ENCODE measurements at places on chromosomes 16 and 17. TPM values are rescaled to one million over a fixed set of nuclear protein-coding genes. Genes with fewer than 3 reads are reported as not detected.

The KRT15 gene
- not detected for total RNA-seq

The ITGB4 gene
- 0.54 TPM for total RNA-seq

The NPIPB9 gene
- 1.2 TPM for total RNA-seq

The ITGAD gene
- total RNA-seq, result not detected

The OR1A1 gene
- not detected for total RNA-seq

The OR4D1 gene
- not detected for total RNA-seq

The ASGR2 gene
- total RNA-seq, result 0.41 TPM

The FZD2 gene
- total RNA-seq, result 12.9 TPM

The KRTAP4-9 gene
- not detected for total RNA-seq

The ENPP7 gene
- total RNA-seq, result not detected

The CD79B gene
- 3.4 TPM for total RNA-seq

The CLEC16A gene
- total RNA-seq, result 58.1 TPM

The MYADML2 gene
- total RNA-seq, result not detected

The C17orf113 gene
- 1.6 TPM for total RNA-seq

The KRT20 gene
- total RNA-seq, result not detected

The TMEM235 gene
- total RNA-seq, result 21.1 TPM

The RHBDL3 gene
- 1.7 TPM for total RNA-seq

The PIGL gene
- total RNA-seq, result 23.1 TPM

The SOX8 gene
- total RNA-seq, result 4.3 TPM

The AIPL1 gene
- total RNA-seq, result not detected

The LGALS9B gene
- total RNA-seq, result not detected

The SMG1 gene
- 70.1 TPM for total RNA-seq

The DNAJA3 gene
- total RNA-seq, result 32.0 TPM

The AMFR gene
- 90.7 TPM for total RNA-seq

The KRT32 gene
- not detected for total RNA-seq

The ZDHHC1 gene
- 7.2 TPM for total RNA-seq

The KARS1 gene
- total RNA-seq, result 161 TPM

The DPEP3 gene
- total RNA-seq, result not detected

The OMG gene
- not detected for total RNA-seq
